NCI-H524 treated with DMSO at 0.1 percent for 48 hours (cell line): ENCODE measurements at places on chromosomes 7 and 10.

- no peak for DNase-seq
These were observed 3.2 kb upstream of the EMX2 start for GRCh38 chr10:117539361-117539773.

GRCh38 chr7:124246262-124246863, 213.5 kb upstream of the TMEM229A start:
- no peak for DNase-seq

GRCh38 chr7:69922026-69922803, 323.9 kb downstream of the AUTS2 start:
- no peak for DNase-seq

DNA sequence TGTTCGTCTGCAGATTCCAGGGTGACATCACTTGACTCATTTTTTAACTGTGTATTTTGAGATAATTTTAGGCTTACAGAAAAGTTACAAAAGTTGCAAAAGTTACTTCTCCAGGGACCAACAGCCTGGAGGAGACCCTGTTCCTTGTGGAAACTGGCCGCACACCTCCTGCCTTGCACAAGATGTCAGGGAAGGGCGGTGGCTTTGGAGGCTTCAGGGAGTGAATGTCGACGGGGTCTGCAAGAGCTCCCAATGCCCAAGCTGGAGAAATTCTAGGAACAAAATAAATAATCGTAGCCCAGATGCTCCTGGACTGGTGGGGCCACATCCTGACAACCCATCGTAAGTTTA, 62.2 kb upstream of the FAM20C start:
- DNase-seq, result no peak
